ENCODE measurements at places on chromosomes 6 and 20.

DNA sequence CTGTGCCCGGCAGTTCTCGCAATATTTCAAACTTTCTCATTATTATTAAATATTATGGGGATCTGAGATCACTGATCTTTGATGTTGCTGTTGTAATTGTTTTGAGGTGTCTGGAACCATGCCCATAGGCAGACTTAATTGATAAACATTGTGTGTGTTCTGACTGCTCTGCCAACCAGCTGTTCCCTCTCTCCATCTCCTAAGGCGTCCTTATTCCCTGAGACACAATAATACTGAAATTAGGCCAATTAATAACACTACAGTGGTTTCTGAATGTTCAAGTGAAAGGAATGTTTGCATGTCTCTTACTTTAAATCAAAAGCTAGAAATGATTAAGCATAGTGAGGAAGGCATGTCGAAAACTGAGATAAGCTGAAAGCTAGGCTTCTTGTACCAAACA is 7.6 kb downstream of the MAPK14 start:
- no peak for DNase-seq

DNA sequence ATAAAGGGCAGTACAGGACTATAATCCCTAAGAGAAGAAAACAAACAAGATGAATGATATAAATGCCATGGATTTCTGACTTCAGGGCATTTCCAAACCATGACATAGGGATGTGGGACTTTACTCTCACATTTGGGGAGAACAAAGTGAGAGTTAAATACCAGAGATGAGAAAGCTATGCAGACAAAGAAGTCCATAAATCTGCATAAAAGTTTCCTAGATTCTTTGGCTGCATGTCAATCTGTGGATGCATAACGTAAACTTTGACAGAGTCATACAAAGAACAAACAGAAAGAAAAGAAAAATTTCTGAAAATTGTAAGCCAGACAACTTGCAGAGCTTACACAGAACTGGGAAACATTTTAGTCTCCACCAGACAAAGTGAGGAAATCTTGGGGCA is 11.7 kb downstream of the EPM2A start:
- no peak for DNase-seq

DNA sequence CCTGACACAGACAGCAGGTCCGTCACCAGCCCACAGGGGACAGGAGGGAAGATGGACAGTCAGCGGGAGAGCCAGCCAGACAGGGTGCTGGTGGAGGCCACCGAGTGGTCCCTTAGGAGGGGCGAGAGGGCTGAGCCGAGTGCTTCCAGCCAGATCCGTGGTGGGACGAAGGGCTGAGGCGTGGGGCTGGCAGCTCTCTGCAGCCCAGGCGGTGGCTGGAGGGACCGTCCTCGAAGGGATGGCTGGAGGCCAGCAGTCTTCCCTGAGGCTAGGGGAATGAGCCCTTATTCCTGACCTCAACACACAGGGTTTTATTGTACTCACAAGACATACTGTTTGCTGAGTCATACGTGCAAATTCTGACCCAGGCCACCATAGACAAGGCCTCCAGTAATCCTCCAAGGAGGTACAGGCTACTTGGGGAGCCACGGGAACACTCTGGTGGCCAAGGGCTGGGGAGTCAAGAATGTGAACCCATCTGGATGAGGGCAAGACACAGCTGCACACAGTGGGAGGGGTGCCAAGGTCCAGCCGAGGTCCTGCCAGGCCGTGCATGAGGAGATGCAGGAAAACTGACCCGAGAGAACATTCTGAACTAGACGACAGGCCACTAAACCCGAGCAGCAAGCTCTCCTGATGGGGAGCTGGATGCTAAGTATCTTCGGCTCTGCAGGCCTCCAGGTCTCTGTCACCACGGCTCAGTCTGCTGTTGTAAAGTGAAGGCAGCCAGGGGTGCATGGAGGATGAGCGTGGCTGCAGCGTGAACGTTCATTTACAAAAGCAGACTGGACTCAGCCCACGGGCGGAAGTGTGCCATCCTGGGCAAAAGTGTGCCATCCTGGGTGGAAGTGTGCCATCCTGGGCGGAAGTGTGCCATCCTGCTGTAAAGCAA is 242.5 kb downstream of the TTLL2 start:
- no peak for DNase-seq

DNA sequence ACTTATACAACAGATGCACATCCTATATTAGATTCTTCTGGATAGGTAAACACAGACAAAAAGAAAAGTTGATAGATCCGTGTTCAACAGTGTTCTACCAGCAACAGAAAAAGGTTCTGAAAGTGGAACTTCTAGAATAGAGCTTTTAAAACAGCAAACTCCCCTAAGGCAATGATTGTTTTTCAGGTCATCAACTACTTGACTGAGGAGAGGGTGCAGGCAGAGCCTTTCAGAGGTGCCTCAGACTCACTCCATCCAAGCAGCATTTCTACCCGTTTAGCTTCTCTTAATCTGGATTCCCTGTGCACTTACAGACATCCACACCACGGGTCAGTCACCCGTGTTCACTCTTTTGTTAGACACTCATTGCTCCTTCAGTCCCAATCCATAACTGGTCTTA is 28.9 kb downstream of the FYN start:
- no peak for DNase-seq

DNA sequence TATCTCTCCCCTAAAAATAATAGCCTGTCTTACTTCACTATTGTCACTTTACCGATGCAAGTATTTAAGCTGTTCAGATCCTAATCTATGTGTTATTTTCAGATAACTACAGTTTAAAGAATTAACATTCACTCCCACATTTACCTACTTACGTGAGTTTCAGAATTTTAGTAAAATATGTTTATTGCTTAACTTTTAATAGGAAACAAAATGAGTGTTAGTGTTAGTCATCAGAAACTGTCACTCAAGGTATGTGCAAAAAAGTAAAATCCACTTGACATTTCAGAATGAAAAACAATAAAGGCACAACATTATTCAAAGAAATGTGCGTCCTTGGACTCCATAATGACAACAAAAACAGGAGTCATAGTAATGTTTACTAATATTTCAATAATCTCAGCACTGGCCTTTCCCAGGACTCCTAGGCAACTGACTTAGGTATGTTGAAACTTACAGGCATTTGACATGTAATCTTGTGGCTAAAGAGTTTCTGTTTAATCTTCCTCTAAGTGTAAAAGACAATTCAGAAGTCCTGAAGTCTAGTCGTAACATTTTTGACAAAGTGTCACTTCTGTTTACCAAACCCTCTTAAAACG is 4.5 kb downstream of the ATXN1 start:
- no peak for DNase-seq

- no peak for DNase-seq
Observed at GRCh38 chr6:137893726-137894125, 26.7 kb downstream of the TNFAIP3 start.

- no peak for DNase-seq
Observed at GRCh38 chr6:165817771-165818170, 154.7 kb upstream of the PDE10A start.

DNA sequence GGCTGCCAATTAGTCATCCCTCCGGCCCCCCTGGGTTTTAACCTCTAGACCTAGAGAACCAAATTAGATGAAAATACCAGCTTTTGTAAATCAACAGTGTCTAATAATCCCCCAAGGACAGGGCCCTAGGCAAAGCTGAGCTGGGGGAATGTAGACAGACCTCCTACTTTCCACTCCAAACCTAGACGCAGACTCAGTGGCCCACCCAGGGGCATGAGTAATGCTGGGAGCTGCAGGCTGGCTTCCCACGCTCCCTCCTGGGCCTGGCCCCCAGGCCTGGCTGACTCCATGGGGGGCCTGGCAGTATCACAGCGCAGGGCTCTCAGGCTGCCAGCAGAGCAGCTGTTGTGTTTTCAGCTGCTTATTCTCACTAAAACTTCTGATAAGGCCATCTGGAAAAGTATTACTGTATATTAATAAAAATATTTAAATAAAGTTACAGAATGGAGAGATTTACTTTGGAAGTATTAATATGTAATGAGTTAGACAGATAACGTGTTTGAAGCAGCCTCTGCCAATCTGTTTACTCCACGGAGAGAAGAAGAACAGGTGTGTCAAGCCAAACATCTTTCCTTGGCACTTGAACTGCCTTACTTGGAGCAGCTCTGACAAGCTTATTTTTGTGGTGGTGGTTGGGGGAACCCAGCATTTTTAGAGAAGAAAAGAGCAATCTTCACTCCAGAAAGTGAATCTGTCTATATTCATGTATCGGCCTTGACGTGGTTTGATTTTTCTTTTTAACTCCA is 144.0 kb upstream of the AGPAT4 start:
- no peak for DNase-seq

DNA sequence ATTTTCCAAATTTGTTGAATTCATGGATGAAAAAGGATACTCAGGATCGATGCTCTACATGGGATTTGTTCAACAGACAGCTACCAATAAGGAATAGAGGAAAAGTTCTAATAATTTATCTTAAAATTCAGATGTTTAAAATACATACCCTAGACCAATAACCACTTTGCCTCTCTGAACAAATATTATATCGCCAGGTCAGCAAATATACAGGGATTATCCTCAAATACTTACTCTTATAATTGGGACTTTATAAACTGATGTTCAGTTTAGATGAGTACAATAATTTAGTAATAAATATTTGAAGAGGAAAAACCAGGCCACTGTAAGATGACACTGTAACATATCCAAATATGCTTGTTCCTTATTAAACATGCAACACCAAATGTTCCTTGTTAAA is 268.7 kb downstream of the DOK5 start:
- no peak for DNase-seq

DNA sequence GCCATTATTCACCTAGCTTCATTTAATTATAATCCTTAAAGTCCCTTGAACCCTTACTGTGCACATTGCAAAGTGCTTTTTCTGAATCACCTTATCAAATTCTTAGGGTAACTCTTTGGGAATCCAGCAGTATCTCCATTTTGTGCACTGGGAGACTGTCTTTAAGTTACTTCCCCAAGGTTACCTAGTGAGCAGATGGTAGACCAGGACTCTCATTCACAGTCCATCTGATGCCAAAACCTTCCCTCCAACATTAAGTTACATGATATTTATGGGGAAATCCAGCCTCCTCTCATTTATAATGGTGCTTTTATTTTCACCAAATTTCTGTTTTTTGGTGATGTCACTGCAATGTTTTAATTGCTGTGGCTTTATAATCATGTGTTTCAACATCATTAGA is 75.7 kb downstream of the NCOA7 start:
- no peak for DNase-seq

- no peak for DNase-seq
Observed at GRCh38 chr20:63230800-63231268, 4.9 kb upstream of the BIRC7 start.

GRCh38 chr6:15260099-15260821 is 14.4 kb downstream of the JARID2 start:
- no peak for DNase-seq

- no peak for DNase-seq
Observed at GRCh38 chr20:6122873-6123648, at the start of gene FERMT1. TSS of gene FERMT1 (minus strand) at chr20:6123030. CDS start at chr20:6119554, 3,476 bp downstream.

GRCh38 chr20:52127309-52127708 is 64.3 kb downstream of the ZFP64 start:
- DNase-seq, result no peak

- DNase-seq, result no peak
Observed at GRCh38 chr6:39850736-39851297, 58.6 kb downstream of the DAAM2 start.

DNA sequence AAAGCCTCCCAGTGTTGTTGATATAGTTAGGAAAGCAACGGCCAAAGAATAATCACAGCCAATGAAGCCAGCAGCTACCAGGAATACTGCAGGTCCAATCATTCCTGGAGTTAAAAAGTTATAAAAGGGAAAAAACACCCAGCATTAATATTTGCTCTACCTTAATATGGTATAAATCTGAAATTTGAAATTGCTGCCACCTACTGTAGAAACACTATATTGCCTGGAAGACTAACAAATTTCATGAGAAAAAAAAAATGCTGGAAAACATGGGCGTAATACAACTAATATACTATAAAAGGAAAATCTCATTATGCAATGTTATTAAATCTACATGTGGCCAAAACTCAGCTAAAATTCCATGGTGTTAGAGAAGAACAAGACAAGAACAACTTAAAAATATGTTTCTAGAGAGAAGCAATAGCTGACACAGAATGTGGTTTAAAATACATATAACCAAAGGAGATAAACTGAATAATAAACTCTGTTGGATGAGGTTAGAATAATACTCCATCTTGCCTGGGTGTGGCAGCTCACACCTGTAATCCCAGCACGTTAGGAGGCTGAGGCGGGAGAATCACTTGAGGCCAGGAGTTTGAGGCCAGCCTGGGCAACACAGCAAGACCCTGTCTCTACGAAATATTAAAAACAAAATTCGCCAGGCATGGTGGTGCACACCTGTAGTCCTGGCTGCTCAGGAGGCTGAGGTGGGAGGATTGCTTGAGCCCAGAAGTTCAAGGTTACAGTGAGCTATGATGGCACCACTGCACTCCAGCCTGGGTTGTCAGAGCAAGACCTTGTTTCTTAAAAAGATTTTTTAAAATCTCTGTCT is 43.1 kb downstream of the SLC17A5 start:
- DNase-seq, result no peak

GRCh38 chr6:127083231-127083962 is 35.1 kb upstream of the RSPO3 start:
- no peak for DNase-seq

- DNase-seq, result no peak
Observed at GRCh38 chr6:56787209-56787608, 144.5 kb upstream of the DST start.

Measured in activated T-cell treated with anti-CD3 and anti-CD28 coated beads for 1 hour (primary cell).